Natural killer cell treated with Interleukin-12 subunit alpha and Interleukin-12 subunit beta and Interleukin-15 and Interleukin-18, amount 100 ng/mL, for 72 hours (primary cell): ENCODE measurements at places on chromosomes 3 and 15.

DNA sequence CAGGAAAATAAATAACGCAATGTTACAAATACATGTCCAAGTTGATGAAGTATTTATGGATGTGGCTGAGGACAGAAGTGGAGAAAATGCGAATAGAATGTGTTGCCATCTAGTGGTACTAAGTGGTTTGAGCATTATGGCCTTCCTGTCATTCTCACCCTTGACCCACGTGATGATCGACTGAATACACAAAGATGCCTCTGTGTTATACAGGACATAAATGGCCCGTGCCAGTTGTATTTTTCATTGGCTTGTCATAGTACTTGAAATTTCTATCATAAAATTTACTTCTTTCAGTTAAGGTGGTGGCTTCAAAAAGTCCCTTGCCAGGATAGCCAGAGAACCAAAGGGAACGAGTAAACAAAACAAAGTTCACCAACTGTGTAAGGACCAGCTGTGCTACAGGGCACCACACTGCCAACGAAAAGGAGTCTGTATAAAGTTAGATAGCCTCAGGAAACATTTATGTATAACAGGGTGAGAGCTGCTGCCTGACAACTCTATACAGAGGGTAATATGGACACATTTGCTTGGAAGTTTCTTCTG, 103.7 kb downstream of the MYH15 start:
- H3K27ac ChIP-seq = no peak overlapping the region
- peaks cover 11% of the 10 kb centered on the region for H3K4me1 ChIP-seq
- DNase-seq = no peak

GRCh38 chr3:189537135-189537534, 94.1 kb upstream of the TP63 start:
- H3K27me3 ChIP-seq = peaks cover 12% of the 10 kb centered on the region
- H3K4me3 ChIP-seq = no peak overlapping the region
- H3K36me3 ChIP-seq = no peaks in the 10 kb centered on the region

GRCh38 chr3:136787349-136787748, 31.6 kb upstream of the SLC35G2 start:
- peak overlapping the region; percentile 61 for H3K4me3 ChIP-seq
- peaks cover 13% of the 10 kb centered on the region for H3K4me1 ChIP-seq
- no peak for DNase-seq
- no peaks in the 10 kb centered on the region for H3K27me3 ChIP-seq

- H3K36me3 ChIP-seq = peaks cover 4% of the 10 kb centered on the region
- no peaks in the 10 kb centered on the region for H3K27me3 ChIP-seq
- no peak for DNase-seq
- no peaks in the 10 kb centered on the region for H3K4me1 ChIP-seq
- no peak overlapping the region for H3K4me3 ChIP-seq
- H3K27ac ChIP-seq = no peak overlapping the region
Measured at GRCh38 chr3:29186982-29187725, 93.7 kb upstream of the RBMS3 start.

DNA sequence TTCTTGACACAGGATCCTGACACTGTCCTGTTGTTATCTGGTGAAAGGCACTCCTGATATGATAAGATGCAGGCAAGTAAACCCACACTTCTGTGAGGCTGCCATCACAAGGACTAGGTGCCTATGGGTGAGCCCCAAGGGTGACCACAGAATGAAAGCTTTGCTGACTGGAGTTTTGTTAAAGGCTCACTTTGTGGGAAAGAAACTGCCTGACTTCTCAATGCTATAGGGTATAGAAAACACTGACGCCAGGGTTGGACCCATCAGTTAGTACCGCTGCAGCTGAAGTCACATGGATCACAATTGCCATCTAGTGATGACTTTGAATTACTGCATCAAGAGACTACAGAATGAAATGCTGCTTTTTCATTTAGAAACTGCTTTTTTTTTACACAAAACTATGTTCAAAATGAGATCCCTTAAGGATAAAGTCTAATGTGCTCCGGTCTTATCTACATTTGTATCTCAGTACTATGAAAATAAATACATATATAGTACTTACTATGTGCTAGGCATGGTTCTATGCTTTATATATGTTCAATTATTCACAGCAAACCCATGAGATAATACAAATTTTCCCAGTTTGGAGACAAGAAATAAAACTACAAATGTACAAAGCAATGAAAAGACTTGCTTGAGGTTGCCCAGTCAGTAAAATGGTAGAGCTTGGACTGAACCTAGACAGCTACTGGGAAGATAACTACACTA, 64.2 kb upstream of the CMSS1 start:
- H3K4me3 ChIP-seq = no peak overlapping the region
- H3K36me3 ChIP-seq = no peaks in the 10 kb centered on the region
- DNase-seq = no peak
- no peaks in the 10 kb centered on the region for H3K4me1 ChIP-seq
- H3K27me3 ChIP-seq = peaks cover 8% of the 10 kb centered on the region

- H3K4me1 ChIP-seq = no peaks in the 10 kb centered on the region
- DNase-seq = no peak
- H3K4me3 ChIP-seq = no peak overlapping the region
- H3K36me3 ChIP-seq = no peaks in the 10 kb centered on the region
- H3K27ac ChIP-seq = no peak overlapping the region
Measured at GRCh38 chr15:48547286-48547685, 98.2 kb downstream of the FBN1 start.
